ENCODE measurements at places on chromosomes 11 and 22.
A peak's percentile ranks its signal among the peaks of the same experiment; 100 is the strongest.

GRCh38 chr11:113048820-113049768 is 87.9 kb downstream of the NCAM1 start:
- no peak for DNase-seq

DNA sequence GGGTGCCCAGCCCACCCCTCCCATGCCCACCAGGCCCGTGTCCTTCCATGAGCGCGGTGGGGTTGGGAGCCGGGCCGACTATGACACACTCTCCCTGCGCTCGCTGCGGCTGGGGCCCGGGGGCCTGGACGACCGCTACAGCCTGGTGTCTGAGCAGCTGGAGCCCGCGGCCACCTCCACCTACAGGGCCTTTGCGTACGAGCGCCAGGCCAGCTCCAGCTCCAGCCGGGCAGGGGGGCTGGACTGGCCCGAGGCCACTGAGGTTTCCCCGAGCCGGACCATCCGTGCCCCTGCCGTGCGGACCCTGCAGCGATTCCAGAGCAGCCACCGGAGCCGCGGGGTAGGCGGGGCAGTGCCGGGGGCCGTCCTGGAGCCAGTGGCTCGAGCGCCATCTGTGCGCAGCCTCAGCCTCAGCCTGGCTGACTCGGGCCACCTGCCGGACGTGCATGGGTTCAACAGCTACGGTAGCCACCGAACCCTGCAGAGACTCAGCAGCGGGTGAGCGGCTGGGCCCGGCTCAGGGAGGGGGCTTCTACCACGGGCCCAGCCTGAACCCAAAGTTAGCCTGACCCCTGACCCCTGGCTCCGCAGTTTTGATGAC is 3.0 kb downstream of the PKP3 start:
- peak; percentile 16 for DNase-seq

DNA sequence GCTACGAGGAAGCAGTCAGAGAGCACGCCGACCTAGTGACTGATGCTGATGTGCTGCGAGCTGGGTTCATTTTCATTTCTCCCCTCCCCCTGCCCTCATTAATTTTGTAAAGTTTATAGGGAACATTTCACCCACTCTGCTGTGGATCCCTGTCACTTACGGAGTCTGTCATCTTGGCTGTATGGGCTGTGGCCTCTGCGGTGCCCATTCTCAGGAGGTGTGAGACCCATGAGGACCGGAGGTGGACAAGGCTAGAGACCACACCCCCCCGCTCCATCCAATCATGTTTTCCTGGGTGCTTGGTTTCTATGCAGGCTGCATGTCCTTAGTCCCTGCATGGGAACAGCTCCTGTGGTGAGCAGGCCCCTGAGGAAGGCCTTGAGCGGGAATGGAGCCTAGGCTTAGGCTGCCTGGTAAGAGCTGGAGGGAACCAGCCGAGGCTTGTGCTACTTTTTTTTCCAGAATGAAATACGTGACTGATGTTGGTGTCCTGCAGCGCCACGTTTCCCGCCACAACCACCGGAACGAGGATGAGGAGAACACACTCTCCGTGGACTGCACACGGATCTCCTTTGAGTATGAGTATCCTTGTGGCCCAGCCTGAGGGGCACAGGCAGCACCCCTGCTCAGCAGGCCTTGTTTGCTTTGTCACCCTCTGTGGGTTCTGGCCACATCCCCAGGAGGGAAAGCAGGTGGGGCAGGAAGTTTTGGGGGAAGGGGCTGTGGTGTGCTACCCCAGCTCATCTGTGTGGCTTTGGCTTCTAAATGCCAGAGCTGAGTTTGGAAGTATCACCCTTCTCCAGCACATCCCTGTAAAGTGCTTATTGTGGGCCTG is 19.1 kb downstream of the CLDN5 start:
- no peak for DNase-seq

DNA sequence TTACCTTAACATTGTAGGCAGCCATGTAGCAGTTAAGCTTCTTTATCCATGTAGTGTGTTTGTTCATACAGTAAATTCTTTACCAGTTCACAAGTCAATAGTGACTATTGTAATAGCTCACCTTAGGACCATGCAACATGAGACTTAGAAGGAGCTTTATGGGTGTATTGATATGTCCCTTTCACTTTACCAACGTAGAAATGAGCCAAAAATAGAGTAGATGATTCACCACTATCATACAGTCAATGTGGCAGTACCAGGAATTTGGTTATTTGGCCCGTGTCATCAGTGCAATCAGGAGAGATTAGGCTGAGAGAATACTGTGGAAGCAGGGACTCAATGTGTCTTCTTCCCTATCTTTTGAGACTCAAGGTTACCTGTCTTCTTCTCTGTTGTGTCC is 4.7 kb downstream of the ZDHHC13 start:
- no peak for DNase-seq

DNA sequence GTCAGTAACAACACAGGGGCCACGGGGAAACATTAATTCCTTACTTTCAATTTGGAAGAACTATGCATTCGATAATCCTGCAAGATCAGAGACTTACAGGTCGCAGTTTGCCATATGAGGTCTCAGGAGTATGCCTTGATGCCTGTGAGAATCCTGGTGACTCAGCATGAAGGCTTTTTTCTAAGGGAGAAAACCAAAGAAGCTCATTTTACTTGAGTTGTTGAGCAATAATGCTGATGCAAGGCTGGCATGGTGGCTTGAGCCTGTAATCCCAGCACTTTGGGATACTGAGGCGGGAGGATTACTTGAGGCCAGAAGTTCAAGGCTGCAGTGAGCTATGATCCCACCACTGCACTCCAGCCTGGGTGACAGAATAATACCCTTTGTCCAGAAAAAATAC is 26.6 kb downstream of the ATG16L2 start:
- DNase-seq, result no peak

DNA sequence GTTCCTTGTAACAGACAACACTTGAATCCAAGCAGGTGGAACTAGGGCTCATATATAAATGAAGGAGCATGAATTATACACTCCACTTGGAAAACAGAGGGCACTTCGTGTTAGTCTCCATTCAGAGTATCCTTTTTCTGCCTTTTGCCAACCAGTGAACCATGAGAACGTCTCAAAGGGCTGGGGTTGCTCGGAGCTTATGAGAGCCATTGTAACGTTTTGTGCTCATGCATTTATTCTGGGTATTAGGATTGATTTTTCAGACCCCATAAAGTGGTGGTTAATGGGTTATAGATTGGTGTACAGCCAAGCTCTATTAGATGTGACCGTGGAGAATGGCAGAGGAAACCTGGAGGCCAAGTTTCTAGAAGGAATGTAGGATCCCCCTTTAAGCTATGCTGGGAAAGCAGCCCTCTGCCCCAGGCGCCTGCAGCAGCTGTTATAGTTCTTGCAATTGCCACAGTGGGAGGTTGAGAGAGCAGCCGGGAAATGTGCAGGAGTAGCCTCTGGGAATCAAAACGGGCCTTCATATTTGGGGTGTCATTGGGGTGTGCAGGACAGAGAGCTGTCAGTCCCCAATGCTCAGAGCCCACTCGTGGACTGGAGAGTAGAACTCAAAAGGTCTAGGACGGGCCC is 54.6 kb upstream of the ASPHD2 start:
- no peak for DNase-seq

- no peak for DNase-seq
Measured at GRCh38 chr11:125588505-125588904, 4.1 kb upstream of the STT3A start.

GRCh38 chr11:3077189-3077836 is 20.1 kb upstream of the CARS1 start:
- DNase-seq, result no peak

GRCh38 chr22:17106785-17107546 is 14.2 kb downstream of the TMEM121B start:
- DNase-seq, result no peak

DNA sequence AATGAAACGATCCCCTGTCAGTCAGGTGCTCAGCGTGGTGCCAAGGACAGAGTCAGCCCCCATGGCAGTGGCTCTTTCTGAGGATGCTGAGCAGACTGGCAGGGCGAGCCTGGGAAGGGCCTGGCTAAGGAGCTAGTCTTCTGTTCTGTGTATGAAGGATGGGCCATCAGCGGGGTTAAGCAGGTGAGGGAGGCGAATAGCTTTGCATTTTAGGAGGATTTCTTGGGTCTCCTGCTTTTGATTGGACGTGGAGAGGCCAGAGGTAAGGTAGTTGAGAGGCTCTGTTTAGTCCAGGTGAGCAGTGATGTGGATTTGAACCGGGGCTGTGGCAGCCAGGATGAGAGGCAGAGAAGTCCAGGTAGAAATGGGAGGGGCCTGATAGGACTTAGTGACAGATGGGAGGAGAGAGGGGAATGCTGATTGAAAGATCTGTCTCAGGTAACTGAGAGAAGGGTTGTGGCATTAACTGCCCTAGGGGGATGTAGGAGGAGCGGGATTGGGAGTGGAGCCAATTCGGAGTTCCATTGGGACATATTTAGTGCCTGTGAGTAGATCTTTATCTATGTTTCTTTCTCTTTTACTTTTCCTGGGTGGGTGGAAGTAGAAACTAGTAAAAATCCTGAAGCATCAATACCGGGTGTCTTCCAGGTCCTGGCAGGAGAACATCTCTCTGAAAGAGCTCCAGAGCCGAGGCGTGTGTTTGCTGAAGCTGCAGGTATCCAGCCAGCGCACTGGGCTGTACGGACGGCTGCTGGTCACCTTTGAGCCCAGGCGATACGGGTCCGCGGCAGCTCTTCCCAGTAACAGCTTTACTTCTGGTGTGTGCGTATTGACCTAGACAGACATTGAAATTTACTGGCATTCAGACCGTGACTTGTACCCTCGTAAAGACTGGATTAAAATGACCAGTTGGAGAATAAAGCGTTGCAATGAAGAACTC is 2.0 kb downstream of the IGHMBP2 start:
- DNase-seq, result no peak

DNA sequence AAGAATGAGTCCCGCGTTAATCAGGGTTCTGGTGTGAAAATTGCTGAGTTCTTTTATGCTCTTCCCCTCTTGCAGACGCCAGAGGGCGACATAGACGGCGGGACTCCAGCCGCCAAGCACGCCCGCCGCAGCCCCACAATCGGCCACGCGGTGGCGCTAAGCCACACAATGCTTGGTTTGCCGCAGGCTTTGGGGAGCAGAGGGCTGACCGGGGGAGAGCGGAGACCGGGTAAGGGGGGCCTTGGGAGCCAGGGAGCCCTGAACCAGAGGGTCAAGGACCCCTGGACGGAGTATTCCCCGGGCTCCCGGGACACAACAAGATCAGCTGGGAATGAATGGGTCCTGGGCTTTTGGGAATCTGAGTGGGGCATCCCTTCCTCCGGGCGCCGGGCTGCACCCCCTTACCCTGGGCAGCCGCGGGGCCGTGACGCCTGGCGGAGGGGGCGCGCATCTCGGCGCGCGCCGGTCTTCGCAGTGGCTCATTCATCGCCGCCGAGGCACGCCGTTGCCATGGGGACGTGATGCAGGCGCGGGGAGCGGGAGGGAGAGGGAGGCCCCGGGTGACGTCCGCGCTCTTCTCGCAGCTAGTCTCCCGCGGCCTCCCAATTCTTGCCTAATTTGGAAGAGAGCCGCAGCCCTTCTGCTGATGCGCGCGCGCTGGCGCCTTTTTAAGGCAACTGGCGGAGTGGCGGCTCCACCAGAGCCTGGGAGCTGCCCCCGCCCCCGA is 12.2 kb upstream of the NPAS4 start:
- peak; percentile 82 for DNase-seq

DNA sequence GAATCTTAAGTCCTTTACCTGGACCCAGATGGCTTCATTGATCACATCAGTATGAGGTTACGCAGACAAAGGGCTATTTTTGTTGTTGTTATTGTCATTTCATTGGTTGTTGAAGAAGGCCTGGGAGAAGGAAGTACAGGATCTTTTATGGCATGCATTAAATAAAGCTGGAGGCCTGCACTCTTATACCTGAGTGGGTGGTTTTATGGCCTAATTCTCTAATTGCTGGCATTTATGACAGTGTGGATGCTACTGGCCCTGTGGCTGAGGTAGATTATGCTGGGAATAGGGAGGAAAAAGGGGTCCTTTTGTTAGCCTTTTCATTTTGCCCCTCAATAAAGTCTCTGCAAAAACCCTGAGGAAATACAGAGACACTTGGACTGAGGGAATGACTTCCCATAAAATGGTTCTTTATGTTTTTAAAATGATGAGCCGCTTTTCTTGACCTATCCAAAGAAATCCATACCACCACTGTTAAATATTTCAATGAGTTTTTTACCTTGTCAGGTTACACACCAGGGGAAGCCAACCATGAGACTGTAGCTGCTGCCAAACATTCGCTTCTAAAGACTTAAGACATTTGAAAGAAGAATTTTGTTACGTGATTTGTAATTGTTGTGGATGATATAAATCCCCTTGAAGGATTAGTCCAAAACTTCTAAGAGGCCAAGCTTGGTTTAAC is 6.8 kb downstream of the KMT2A start:
- DNase-seq, result no peak

GRCh38 chr22:37994982-37995381 is 10.6 kb upstream of the SOX10 start:
- DNase-seq, result no peak

DNA sequence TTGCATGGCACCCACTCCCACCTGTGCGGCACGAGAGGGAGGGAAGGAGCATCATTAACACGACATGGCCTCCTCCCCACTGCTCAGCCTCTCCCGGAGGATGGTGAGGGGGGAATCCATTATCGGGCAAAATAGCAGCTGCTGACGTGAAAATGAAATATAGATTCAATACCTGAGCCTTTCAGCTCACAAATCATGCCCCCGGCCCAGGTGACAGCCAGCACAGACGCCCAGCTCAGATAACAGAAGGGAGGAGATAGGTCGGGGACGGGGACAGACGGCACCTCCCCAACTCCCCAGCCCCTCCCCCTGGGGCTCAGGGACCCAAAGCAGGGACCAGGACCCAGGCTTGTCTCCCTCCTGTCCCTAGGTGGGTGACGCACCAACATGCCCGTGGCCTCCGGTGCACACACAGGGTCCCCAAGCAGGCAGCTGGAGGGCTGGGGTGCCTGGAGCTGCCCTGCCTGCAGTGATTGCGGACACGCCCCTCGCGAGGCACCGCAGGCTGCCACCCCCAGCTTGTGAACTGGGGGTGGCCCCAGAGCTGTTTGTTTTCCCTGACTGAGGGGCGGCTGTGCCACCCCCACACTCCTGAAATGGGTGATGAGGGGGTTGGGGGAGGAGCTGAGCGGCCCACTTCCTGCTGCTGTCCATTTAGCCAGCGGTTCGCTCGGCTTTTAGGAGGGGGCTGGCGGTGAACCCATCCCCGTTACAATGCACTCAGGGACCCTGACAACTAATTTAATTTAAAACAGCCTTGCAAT is 31.7 kb downstream of the FLRT1 start:
- no peak for DNase-seq

GRCh38 chr22:27714068-27714467 is 87.5 kb downstream of the MN1 start:
- DNase-seq, result no peak

All from anterior cingulate cortex (tissue), 58 donors.